ENCODE measurements at places on chromosomes 5 and 9.

GRCh38 chr5:108798513-108799265, 51.0 kb downstream of the FER start:
- no peak for DNase-seq

- DNase-seq = no peak
Observed at GRCh38 chr5:170142196-170142595, 36.5 kb downstream of the FOXI1 start.

DNA sequence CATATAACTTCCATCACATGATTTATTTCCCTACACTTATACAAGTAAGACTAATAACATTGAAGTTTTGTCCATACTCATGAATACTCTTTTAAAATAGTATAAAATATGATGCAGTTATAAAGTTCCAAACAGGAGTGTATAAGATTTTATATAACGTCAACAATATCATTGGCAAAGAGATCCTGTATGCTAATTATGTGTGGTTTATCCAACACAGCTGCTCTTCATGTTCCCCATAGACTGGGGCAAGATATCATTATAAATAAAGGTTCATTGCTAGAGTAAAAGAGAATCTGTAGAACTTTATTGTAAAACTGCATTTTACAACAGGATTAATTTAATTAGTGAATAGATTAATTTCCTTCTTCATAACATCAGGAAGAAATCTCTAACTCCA, 16.9 kb downstream of the CDH9 start:
- DNase-seq = no peak

- DNase-seq = no peak
Observed at GRCh38 chr5:2872676-2873075, 121.2 kb upstream of the IRX2 start.

GRCh38 chr5:42813533-42813932, 1.8 kb upstream of the SELENOP start:
- no peak for DNase-seq

DNA sequence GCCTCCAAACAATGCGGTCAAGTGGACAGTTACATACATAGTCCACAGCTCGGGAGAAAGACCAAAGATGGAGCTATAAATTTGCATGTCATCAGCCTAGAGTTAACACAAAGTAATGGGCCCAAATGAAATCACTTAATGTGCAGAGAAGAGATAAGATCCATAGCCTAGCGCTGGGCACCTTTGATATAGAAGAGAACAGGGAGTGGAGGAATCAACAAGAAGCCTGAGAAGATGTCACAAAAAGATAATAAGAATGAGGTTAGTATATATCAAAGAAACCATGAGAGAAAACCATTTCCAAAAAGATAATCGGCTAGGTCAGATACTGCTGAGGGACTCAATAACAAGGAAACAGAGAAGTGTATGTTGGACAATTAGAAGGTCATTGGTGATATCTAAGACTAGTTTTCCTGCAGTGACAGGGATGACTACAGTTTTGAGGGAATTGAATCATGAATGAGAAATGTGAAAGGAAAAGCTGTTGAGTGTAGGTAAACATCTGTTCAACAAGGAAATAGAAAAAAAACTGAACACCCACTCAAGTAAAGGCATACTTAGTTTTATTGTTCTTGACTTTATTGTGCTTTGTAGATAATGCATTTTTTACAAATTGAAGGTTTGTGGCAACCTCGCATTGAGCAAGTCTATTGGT, 68.7 kb upstream of the CDH6 start:
- DNase-seq = no peak

GRCh38 chr5:134249469-134250379, 23.9 kb upstream of the PPP2CA start:
- no peak for DNase-seq

DNA sequence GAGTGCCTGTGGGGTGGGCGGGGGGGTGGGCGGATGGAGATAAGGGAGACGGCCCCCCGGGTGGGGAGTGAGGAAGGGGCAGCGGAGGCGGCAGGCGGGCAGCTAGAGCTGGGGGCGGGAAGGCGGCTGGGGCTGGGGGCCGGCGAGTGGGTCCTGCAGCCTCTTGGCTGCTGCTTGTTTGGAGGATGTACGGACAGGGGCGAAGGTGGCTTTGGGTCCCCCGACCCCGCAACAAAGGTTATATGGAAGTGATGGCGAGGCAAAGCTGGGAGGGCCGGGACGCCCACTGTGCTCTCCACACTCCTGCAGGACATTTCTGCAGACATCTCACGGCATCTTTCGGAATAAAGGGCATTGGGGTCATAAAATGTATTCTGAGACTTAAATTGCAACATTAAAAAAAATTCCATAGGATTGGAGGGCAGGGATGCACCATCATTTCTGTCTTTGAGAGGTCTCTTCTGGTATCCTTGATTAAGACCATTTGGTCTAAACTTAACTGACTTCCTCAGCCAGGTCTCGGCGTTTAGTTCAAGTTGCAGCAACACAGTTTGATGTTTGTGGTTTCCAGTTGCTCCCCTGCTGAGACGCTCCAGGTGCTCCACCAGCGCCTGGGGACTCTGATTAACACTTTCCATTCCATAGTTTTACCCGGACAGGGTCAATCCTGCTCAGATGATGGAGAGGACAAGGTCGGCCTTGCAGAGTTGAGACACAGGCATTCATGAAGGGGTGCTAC, 101.6 kb upstream of the SSBP2 start:
- DNase-seq = peak; percentile 54

GRCh38 chr5:86756839-86757238, 139.1 kb downstream of the COX7C start:
- no peak for DNase-seq

DNA sequence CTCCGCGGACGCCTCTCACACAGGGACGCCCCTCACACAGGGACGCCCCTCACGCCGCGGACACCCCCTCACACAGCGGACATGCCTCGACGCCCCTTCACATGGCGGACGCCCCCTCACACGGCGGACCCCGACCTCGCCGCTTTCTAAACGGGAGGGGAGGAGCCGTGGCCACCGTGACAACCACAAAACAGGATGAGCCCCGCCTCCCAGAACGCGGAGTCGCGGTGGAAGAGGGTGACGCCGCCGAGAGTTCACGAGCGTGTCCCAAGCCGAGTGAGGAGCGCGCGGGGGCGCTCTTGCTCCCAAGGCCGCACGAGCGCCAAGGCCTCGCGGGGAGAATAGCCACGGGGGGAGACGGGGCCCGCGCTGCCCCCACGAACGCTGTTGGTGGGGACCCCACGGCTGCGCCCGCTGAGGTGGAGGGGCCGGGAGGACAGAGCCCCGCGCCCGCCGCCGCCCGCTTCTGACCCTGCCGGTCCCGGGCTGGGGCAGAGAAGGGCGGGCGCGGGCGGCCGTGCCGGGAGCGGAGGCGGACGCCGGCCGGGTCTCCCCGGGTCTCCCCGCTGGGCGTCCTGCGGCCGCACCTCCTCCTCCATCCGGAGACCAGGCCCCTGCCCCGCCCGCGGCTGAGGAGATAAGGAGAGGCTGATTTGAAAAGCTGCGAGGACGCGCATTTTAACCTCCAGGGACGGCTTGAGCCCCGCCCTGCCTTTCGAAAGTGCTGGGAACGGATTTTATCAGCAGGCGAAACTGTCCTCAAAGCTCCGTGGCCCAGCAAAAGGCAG, 3.9 kb upstream of the NKD2 start:
- no peak for DNase-seq
